KBM-7 (cell line): ENCODE measurements at places on chromosomes 13 and 19.

DNA sequence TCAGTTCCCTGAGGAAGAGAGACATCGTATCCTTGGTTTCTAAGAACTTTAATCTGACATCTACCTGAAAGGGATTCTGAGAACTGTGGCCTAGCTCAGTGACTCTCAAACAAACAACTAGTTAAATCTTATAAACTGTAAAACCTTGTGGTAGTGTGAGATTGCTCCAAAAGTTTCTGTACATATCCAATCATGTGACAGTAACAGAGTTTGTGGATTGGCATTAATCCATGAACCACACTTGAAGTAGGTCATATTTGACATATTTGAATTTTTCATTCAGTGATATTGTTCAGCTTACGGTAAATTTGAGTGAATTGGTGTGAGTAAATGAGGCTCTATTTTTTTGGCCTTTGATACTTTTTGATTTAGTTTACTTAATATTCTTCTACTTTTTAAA is 15.0 kb downstream of the TDRD3 start:
- no peak for DNase-seq

- DNase-seq = no peak
Measured at GRCh38 chr13:45861322-45861721, 9.8 kb upstream of the SIAH3 start.

GRCh38 chr19:49887665-49888509 is 8.8 kb downstream of the IL4I1 start:
- no peak for DNase-seq

GRCh38 chr13:32316501-32316900 is 1.2 kb downstream of the BRCA2 start:
- peak; percentile 66 for DNase-seq

DNA sequence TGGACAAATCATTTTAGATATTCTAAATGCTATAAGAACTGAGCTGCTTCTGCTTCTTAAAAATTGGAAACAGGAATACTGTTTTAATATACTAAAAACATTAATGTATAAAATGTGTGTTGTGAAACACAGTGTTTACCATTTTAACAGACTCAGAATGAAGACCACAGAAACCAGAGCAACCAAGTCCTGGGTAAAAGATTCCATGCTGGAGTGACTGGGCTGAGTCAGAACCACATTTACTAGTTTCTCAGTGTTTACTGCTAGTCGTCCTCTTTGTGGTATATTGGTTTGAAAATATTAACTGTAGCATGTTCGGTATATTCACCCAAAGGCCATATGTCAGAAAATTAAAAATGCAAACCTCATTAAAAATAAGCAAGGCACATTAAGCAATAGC is 31.9 kb downstream of the ANKRD10 start:
- no peak for DNase-seq

- no peak for DNase-seq
Measured at GRCh38 chr19:19006213-19006612, 27.1 kb downstream of the SUGP2 start.

DNA sequence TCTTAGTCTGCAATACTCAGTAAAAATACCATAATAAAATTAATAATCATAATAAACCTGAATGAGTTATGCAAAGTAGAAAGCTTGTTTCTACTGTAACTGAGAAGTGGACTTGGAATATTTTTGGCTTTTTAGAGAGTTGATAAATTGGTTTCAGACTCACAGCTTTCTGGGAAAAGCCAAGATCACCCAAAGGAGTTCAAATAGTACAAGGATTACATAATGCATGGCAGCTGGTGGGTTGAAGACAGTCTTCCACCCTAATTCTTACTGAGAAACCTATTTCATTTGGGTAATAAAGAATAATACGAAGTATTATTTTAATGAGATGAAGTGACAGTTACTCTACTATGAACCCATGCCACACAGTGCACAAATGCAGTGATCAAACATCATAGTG is 139.4 kb upstream of the KLF12 start:
- DNase-seq = no peak

DNA sequence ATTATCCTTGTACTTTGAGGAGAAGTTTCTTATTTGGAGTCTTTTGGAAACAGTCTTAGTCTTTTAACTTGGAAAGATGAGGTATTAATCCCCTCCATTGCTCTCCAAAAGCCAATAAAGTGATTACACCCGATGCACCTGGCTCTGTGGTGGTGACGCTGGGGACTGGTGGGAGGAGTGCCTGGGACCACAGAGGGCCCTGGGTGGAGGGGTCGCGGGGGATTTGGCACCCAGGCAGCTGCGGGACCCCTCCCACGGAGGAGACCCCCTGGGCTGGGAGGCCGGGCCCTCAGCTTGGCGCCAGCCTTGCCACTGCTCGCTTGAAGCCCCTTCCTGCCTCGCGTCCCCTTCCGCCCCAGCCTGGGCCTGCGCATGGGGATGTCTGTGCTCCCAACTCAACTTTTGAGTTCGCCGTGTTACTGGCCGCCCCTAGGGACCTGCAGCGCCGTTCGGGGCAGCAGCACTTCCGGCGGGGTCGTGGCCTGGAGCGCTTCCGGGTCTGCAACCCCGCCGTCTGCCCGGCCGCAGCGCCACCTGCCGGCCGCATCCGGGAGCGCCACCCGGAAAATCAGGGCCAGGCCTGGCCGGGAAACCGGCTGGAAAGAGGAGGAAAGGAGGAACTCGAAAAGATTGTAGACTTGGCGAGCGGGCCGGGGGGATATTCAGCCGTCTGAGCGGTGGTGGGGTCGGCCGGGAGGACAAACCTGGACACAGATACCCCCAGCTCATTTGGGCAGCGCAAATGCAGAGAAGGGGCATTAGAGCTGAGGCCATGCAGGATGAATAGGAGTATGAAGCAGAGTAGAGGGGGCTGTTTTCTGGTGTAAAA is 8.4 kb downstream of the PEAK3 start:
- DNase-seq = peak; percentile 94

GRCh38 chr13:65943024-65943423 is 1287.1 kb downstream of the PCDH9 start:
- DNase-seq = no peak

GRCh38 chr13:33119856-33120543 is 103.8 kb downstream of the KL start:
- no peak for DNase-seq

GRCh38 chr19:17074634-17075034 is 618 bp downstream of the HAUS8 start:
- DNase-seq = no peak
